H1 (cell line): ENCODE measurements at places on chromosomes 7 and 10.

- DNase-seq = no peak
- H3K27me3 ChIP-seq = no peaks in the 10 kb centered on the region
- H3K4me3 ChIP-seq = no peak overlapping the region
Measured at GRCh38 chr10:48904861-48905260, 34.8 kb downstream of the LRRC18 start.

DNA sequence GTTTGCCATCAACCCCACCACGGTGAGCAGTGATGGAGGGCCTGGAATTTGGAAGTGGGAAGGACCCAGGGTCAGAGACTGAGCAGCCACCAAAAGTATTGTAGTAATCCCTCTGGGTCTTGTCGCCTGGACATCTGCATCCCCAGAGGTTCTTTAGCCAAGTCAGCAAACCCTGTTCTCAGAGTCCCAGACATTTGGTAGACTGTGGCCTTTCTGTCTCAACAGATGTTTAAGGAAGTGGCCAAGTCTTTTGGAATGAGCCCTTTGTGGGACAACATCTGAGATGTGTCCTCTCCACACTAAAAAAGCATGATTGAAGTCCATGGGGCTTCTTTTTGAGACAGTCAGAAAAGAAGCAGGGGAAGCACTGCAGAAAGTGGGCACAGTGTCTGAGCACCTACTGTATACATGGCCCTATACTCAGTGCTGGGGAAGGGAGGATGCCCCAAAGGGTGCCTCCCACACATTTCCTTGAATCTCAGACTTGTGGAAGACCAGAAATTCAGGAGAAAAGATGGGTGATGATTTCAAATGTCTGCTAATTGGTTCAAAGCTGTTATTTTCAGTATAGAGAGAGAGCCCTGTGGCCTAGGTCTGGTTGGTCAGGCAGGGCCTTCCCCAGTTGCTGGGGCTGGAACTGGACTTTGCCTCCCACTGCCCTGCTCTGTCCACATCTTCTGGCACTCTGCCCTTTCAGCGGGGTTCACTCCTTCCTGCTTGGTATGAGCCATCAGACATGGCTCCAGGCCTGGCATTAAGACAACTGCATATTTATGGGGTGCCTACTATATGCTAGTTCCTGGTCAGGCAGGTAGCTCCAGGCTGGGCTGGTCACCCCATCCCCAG, 26.5 kb upstream of the VSIR start:
- H3K27ac ChIP-seq = no peak overlapping the region
- no peaks in the 10 kb centered on the region for H3K36me3 ChIP-seq
- H3K4me1 ChIP-seq = no peaks in the 10 kb centered on the region
- no peak overlapping the region for H3K4me3 ChIP-seq

DNA sequence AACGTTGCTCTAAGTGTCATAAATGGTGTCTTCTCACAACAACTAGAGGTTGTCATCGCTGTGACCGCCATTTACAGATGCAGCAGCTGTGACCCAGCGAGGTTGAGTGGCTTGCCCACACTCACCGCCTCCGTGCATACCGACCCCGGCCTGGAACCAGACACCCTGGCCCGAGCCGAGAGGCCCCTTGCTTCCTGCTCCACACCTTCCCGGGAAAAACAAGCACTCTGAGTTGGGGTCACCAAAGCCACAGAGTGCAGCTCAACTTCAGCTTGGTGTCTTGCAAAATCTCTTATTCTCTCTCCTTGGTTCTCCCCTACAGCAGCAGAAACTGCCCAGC, 115.7 kb upstream of the PPP2R2D start:
- no peak overlapping the region for H3K27ac ChIP-seq
- H3K4me3 ChIP-seq = no peak overlapping the region
- H3K4me1 ChIP-seq = peaks cover 1% of the 10 kb centered on the region; the same call in 1 of the 2 replicates
- H3K27me3 ChIP-seq = no peaks in the 10 kb centered on the region
- no peak for DNase-seq

DNA sequence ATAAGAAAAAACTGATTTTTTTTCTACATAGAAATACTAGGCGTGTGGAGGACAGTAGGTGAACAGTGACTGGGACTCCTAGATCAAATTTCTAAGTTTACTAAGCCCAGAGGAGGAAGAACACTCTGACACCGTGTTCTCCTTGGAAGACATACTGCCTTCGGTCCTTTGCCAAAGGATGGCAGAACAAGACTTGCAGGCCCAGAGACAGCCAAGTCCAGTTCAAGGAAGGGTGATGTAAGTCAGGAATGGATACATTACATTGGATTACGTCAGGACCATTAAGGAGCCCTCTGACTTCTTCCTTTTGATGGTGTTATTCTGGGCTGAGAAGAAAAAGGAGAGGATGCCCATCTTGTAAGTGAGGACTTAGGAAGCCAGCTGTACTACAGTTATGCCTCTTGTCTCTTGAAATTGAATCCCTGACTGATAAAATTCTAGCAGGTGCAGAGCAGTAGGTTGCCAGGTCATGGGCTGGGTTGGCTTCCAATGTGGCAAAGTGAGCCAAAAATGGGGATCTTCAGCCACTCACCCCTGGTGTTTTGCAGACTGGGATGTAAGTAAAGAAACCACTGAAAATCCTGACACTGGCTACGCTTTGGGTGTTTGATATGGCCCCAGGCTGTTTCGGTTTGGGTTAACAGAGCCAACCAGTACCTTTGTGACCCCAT, 45.1 kb downstream of the RELN start:
- no peak overlapping the region for H3K4me3 ChIP-seq
- no peaks in the 10 kb centered on the region for H3K4me1 ChIP-seq
- H3K36me3 ChIP-seq = no peaks in the 10 kb centered on the region

- H3K27ac ChIP-seq = no peak overlapping the region
- H3K4me1 ChIP-seq = no peaks in the 10 kb centered on the region
- H3K27me3 ChIP-seq = no peaks in the 10 kb centered on the region
- H3K36me3 ChIP-seq = no peaks in the 10 kb centered on the region
Measured at GRCh38 chr10:3869036-3869435, 84.0 kb upstream of the KLF6 start.
